Psoas muscle (tissue), 8 donors: ENCODE measurements at places on chromosomes 2 and 18. TPM values are rescaled to one million over a fixed set of nuclear protein-coding genes. Genes with fewer than 3 reads are reported as not detected.
A peak's percentile ranks its signal among the peaks of the same experiment; 100 is the strongest.

DNA sequence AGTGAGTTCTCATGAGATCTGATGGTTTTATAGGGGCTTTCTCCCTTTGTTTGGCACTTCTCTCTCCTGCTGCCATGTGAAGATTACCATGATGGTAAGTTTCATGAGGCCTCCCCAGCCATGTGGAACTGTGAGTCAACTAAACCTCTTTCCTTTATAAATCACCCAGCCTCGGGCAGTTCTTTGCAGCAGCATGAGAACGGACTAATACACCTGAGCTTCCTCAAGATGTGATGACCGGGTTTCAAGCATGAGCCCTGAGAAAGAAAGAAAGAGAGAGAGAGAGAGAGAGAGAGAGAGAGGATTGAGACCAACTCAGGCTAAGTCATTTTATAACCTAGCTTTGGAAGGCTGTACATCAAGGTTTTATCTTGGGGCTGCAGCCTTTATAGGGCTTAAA lies 167.7 kb upstream of the SERPINE2 start:
- H3K4me1 ChIP-seq, result no peaks in the 10 kb centered on the region
- no peaks in the 10 kb centered on the region for H3K36me3 ChIP-seq

ITGB6 gene
- 4.6 TPM for total RNA-seq

GLI2 gene
- 0.71 TPM for total RNA-seq

- H3K36me3 ChIP-seq, result no peaks in the 10 kb centered on the region
- no peak overlapping the region for H3K4me3 ChIP-seq
- no peak overlapping the region for H3K27ac ChIP-seq
- H3K4me1 ChIP-seq, result no peaks in the 10 kb centered on the region
Measured at GRCh38 chr2:207983641-207984042, 41.7 kb downstream of the PLEKHM3 start.

GRCh38 chr18:39840406-39840805 lies 2114.6 kb upstream of the PIK3C3 start:
- DNase-seq, result no peak
- H3K4me1 ChIP-seq, result no peaks in the 10 kb centered on the region
- H3K4me3 ChIP-seq, result no peak overlapping the region
- H3K27me3 ChIP-seq, result peaks cover 4% of the 10 kb centered on the region
- no peak overlapping the region for H3K27ac ChIP-seq
- H3K36me3 ChIP-seq, result no peaks in the 10 kb centered on the region

B3GNT7 gene
- 0.51 TPM for total RNA-seq

DNA sequence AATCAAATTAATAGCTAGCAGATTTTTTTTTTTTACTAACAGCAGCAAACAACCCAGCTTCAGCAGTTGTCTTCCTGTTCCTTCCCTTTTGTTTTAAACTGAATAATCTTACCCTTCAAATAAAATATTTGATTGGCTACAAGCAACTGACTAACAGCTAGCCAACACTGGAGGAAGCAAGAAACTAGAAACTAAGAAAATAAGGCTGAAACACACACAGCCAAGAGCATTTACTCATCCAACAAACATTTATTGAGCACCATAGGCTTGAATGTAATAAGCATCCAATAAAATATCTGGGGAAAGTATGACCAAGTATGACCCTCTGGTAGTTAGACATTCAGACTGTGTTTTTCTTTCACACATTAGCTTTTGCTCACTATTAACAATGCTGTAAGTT lies 189.2 kb downstream of the CD226 start:
- H3K4me1 ChIP-seq, result no peaks in the 10 kb centered on the region
- no peaks in the 10 kb centered on the region for H3K36me3 ChIP-seq
- no peak for DNase-seq
- H3K27me3 ChIP-seq, result no peaks in the 10 kb centered on the region
- no peak overlapping the region for H3K27ac ChIP-seq

- no peaks in the 10 kb centered on the region for H3K4me1 ChIP-seq
- no peaks in the 10 kb centered on the region for H3K27me3 ChIP-seq
- DNase-seq, result peak; percentile 28
- no peak overlapping the region for H3K27ac ChIP-seq
- H3K4me3 ChIP-seq, result no peak overlapping the region
- H3K36me3 ChIP-seq, result no peaks in the 10 kb centered on the region
Measured at GRCh38 chr2:65722028-65722778, 289.8 kb upstream of the SPRED2 start.

ADD2 gene
- total RNA-seq, result 0.86 TPM

GRCh38 chr2:175973373-175973772 lies 28.7 kb downstream of the LNPK start:
- H3K27me3 ChIP-seq, result no peaks in the 10 kb centered on the region
- no peak overlapping the region for H3K27ac ChIP-seq
- no peaks in the 10 kb centered on the region for H3K4me1 ChIP-seq
- H3K36me3 ChIP-seq, result no peaks in the 10 kb centered on the region

DNA sequence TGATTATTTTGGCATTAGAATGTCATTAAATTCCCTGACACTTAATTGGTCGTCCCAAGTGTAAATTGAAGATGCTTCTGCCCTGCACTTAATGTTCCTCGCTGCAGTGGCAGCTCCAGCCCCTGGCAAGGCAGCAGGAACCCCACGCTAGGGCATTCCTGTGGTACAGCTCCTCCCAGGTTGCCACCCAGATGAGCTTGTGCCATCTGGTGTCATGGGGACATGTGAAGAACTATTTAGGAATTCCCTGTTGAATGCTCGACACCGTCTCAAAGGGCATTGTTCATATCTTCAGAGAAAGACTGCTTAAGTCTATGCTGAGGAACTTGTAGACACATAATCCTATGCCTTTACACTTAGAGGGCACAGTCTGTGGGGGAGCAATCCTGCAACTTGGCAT lies 38.9 kb downstream of the BCL2L11 start:
- no peak for DNase-seq
- H3K4me3 ChIP-seq, result no peak overlapping the region
- H3K4me1 ChIP-seq, result peaks cover 44% of the 10 kb centered on the region
- no peak overlapping the region for H3K27ac ChIP-seq
- H3K27me3 ChIP-seq, result no peaks in the 10 kb centered on the region

PLGLB1 gene
- 1.2 TPM for total RNA-seq

RBKS gene
- total RNA-seq, result 3.9 TPM

GRCh38 chr2:118171546-118171945 lies 83.3 kb downstream of the INSIG2 start:
- H3K4me3 ChIP-seq, result no peak overlapping the region
- no peaks in the 10 kb centered on the region for H3K27me3 ChIP-seq
- H3K36me3 ChIP-seq, result no peaks in the 10 kb centered on the region
- no peak for DNase-seq
- no peaks in the 10 kb centered on the region for H3K4me1 ChIP-seq

- no peak for DNase-seq
- no peak overlapping the region for H3K27ac ChIP-seq
- H3K27me3 ChIP-seq, result no peaks in the 10 kb centered on the region
- H3K4me3 ChIP-seq, result no peak overlapping the region
- peaks cover 21% of the 10 kb centered on the region for H3K4me1 ChIP-seq
- no peaks in the 10 kb centered on the region for H3K36me3 ChIP-seq
Measured at GRCh38 chr18:55524353-55525073, 63.5 kb downstream of the TCF4 start.

ZBTB7C gene
- total RNA-seq, result 0.91 TPM

- H3K27me3 ChIP-seq, result no peaks in the 10 kb centered on the region
- H3K27ac ChIP-seq, result no peak overlapping the region
- no peaks in the 10 kb centered on the region for H3K36me3 ChIP-seq
- peaks cover 33% of the 10 kb centered on the region for H3K4me1 ChIP-seq
Measured at GRCh38 chr2:197867624-197868023, 63.2 kb downstream of the PLCL1 start.

SCYGR4 gene
- total RNA-seq, result not detected

DNA sequence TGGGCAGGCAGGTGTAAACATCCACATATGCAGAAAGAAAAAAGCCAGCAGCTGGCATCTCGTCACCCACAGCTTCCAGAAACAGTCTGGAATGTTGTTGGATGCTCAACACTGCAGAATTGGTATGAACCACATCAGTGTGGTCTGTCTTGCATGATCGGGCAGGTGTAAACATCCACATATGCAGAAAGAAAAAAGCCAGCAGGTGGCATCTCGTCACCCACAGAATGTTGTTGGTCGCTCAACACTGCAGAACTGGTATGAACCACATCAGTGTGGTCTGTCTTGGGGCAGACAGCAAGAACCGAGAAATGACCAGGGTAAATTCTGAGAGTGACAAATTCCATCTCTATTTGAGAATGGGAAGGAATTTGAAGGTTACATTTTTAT lies 39.6 kb downstream of the DOCK10 start:
- H3K4me1 ChIP-seq, result no peaks in the 10 kb centered on the region
- H3K4me3 ChIP-seq, result no peak overlapping the region
- no peak overlapping the region for H3K27ac ChIP-seq
- DNase-seq, result no peak
- H3K36me3 ChIP-seq, result no peaks in the 10 kb centered on the region

FTCDNL1 gene
- total RNA-seq, result 25.7 TPM

FER1L5 gene
- not detected for total RNA-seq

DNA sequence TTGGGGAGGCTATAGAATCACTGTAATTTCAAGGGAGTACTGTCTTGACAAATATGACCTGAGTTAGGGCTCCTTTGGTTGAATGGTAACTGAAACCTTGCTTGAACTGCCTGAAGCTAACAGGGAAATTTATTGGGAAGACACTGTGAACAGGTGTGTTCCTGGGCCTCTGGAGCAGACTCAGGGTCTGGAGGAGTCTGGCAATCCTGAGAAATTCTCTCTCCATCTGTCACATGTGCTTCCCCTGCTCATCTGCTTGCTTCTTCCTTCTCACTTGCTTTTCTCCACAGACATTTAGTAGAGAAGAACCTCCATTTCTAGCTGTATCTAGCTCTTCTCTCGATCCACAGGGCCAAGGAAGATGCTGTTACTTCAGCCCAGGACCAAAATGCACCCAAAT lies 476.5 kb downstream of the LRP1B start:
- no peaks in the 10 kb centered on the region for H3K36me3 ChIP-seq
- no peak for DNase-seq
- H3K27ac ChIP-seq, result no peak overlapping the region
- H3K4me3 ChIP-seq, result no peak overlapping the region

GRCh38 chr18:8307960-8308359 lies 301.3 kb upstream of the RAB12 start:
- no peak overlapping the region for H3K27ac ChIP-seq
- H3K27me3 ChIP-seq, result no peaks in the 10 kb centered on the region
- no peak for DNase-seq
- no peak overlapping the region for H3K4me3 ChIP-seq
- H3K4me1 ChIP-seq, result no peaks in the 10 kb centered on the region
- H3K36me3 ChIP-seq, result peaks cover 8% of the 10 kb centered on the region

DNA sequence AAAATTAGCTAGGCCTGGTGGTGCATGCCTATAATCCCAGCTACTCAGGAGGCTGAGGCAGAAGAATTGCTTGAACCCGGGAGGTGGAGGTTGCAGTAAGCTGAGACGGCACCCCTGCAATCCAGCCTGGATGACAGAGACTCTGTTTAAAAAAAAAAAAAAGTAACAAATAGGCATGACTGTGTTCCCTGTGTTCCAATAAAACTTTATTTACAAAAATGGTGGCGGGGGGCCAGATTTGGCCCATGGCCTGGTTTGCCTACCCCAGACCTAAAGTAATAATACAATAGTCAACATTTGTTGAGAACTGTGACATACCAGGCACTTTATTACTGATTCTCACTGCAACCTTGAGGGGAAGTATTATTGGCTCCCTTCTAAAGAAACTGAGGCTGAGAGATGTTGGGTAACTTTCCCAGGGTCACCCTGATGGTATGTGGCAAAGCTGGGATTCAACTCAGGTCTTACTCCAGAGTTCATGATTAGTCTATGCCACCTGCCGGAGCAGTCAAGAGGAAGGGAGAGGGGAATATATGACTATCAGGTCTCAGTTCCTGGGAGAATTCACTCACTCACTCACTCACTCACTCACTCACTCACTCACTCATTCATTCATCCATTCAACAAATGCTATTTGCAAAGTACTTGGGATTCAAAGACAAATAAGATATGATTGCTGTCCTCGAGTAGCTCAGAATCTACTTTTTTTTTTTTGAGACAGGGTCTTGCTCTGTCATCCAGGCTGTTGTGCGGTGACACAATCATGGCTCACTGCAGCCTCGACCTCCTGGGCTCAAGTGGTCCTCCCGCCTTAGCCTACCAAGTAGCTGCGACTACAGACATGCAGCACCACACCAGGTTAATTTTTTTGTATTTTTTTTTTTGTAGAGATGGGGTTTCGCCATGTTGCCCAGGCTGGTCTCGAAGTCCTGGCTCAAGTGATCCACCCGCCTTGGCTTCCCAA lies 14.3 kb upstream of the KCMF1 start:
- no peaks in the 10 kb centered on the region for H3K27me3 ChIP-seq
- no peak overlapping the region for H3K4me3 ChIP-seq
- H3K4me1 ChIP-seq, result peaks cover 12% of the 10 kb centered on the region

DNA sequence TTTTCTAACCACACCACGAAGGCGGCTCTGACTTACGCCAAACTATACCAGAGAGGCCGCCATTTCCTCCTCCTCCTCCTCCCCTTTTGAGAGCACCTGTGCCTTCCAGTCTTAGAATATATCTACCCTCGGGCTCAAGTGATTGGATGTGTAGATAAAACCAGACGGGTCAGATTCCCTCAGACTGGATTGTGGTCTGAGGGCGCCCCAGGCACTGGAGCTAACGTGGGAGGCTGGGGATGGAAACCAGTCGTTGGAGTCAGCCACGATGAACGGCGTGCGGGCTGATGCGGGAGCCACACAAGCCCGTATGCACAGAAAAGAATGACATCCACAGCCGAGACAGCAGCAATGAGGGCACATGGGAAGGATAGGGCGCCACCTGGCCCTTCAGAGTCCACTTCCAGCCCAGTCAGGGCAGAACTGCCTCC lies 12.3 kb upstream of the ODC1 start:
- H3K4me3 ChIP-seq, result no peak overlapping the region
- peaks cover 8% of the 10 kb centered on the region for H3K4me1 ChIP-seq
- no peak for DNase-seq
- H3K27ac ChIP-seq, result no peak overlapping the region
- H3K36me3 ChIP-seq, result no peaks in the 10 kb centered on the region

DNA sequence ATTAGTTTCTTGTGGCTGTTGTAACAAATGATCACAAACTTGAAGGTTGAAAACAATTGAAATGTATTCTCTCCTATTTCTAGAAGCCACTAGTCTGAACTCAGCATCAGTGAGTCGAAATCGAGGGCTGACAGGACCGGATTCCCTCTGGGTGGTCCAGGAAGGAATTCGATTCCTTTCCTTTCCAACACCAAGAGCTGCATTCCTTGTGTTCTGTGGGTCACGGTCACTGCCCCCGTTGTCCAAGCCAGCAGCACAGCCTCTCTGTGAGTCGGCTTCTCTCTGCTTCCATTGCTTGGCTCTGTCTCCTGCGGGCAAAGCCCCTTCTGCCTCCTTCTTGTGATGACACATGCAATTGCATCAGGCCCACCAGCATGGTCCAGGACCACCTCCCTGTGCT lies 67.3 kb downstream of the SMIM21 start:
- H3K4me1 ChIP-seq, result no peaks in the 10 kb centered on the region
- no peaks in the 10 kb centered on the region for H3K27me3 ChIP-seq
- no peak overlapping the region for H3K4me3 ChIP-seq
- H3K36me3 ChIP-seq, result no peaks in the 10 kb centered on the region
- no peak overlapping the region for H3K27ac ChIP-seq
